Thoracic aorta (tissue), 2 donors: ENCODE measurements at places on chromosomes 12 and 14.

GRCh38 chr12:88237954-88238353 lies 95.8 kb downstream of the TMTC3 start:
- DNase-seq, result no peak

GRCh38 chr12:53956914-53957536 lies 2.3 kb downstream of the HOXC12 start:
- DNase-seq, result no peak

DNA sequence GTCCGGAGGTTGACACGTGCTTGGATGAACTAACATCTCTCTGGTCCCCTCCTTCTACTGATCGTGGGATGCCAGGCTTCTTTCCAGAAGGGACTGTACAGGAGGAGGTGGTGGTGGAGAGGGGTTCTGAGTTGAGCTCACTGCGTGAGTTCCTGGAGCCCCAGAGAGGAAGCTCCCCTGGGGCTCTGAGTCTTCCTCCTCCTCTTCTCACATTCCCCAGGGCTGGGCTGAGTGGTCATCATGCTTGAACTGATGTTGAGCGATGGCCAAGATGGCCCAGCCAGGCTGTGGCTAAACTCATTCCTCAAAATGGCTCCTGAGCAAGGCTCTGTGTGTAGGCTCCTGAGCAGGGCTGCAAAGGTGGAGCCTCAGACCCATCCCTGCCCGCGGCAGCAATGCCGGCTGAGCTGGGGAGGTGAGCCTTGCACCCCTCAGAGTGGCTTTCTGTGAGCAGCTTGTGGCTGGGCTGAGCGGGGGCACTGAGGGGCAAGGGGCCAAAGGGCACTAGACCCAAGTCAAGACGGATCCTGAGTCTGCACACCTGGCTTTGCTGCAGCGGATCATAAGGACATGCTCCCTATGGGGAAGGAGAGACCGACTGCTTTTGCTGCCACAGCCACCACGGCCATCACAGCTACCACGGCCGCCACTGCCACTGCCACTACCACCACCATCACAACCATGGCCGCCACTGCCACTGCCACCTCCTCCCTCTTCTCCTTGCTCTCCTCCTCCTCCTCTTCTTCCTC lies 35.4 kb downstream of the MEG3 start:
- DNase-seq, result no peak

DNA sequence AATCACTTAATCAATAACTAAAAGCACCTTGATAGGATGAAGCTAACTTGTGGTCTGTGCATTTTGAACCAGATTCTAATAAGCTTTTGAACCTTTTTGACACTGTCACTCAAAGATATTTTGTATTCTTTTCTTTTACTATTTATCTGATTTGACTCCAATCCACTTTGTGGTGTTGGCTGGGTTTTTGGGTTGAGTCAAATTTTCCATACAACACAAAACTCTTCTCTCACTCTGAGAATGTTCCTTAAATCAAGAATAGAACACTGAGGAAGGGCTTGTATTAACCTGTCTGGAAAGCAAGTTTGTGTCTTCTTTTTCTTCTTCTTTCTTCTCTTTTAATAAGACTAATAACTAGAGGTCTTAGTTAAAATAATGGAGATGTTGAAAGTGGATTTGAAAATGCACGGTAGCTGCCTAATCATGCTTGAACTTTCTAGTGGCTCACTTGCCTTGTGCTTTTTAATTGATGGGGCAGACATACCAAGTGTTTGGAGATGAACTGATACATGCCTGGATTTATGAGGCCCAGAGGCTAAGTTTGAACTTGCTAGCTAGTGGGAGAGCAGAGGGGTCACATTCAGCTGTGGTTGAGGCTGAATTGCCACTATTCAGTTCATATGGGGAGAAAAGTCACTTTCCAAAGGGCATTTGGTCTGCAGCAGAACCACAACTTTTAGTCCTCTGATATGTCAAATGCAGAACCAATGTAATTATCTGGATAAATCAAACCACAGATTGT lies 93.5 kb upstream of the PTHLH start:
- no peak for DNase-seq

DNA sequence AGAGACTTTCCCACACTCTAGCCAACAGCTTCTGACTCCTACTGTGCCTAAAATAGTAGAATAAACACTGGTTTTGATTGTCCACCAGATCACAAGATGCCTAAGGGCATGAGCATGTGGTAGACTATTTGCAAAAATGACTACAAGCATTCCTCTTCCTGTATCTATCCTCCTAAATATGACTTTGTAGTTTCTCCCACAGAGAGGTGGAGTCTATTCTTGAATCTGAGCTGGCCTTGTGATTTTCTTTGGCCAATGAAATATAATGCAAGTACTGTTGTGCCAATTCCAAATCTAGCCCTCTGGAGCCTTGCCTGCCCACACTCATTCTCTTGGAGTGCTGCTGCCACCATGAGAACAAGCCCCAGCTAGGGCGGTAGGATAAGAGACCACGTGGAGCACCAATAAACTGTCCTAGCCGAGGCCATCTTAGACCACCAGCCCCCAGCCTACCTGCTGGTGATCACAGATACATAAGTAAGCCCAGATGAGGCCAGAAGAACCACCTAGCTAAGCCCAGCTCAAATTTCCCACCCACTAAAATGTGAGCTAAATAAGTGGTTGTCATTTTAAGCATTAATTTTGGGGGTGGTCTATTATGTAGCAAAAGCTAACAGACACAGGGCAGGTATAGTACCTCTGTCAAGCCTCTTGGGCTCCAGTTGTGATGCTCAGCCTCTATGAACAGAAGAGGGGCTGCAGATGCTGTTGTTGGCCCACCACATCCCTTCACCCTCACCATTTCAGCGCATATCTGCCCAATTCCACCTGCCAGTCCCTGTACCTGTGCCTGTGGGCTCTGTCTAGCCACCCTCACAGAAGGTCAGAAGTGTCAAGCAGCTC lies 17.9 kb downstream of the ZFP36L1 start:
- no peak for DNase-seq

GRCh38 chr12:98469109-98469508 lies 46.3 kb upstream of the TMPO start:
- no peak for DNase-seq

GRCh38 chr12:50620109-50620977 lies 115.6 kb downstream of the DIP2B start:
- no peak for DNase-seq

GRCh38 chr14:42013559-42013958 lies 406.9 kb downstream of the LRFN5 start:
- no peak for DNase-seq

DNA sequence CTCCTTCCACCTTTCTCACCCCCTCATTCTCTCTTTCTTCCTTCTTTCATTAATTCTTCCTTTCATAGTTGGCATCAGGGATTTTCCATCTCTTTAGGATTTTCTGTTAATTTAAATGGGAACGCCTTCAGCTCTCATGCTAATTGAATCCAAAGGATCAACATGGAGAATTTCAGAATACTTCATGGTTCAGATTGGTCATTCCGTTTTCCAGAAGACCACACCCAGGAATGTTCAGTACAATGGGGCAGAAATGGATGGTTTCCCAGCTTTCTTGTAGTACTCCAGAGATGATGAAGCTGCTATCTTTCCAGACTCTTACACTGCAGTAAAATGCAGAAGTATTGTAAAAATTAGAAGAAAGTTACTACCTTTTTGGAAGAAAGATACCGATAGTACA lies 440.0 kb downstream of the DAD1 start:
- DNase-seq, result no peak

DNA sequence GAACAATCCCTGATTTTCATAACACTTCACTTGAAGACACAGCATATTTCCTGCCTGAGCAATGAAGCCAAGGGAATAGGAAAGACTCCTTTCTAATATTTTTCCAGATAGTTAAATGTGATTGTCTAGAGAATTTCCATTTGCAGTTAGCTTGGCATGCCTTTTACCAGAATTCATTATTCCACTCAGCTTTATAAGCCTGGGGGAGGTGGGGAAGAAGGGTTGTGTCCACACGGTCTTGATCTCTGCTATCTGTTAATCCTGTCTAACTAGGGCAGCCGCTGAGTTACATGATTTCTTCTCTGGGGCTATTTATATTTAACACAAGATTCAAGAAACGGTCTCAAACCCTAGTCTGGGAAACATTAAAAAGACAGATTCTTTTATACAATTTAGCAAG lies 146.6 kb upstream of the FSCB start:
- no peak for DNase-seq

DNA sequence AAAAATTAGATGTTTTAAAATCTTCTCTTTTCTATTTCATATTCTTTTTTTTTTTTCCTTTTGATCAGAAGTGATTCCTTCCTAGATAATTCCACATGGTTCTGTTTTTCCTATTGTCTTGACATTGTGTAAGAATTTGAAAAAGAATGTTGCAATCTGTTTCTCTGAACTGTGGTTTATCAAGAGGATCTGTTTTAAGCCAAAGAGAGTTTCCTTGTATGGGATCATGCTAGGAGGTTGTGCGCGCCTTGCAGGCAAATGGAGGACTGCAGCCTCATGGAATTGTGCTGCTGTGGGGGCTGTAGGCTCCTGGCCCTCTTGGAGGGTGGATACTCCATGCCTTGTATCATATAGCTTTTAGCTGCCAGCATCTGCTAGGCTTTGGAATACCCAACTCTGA lies 43.3 kb upstream of the MBIP start:
- no peak for DNase-seq

DNA sequence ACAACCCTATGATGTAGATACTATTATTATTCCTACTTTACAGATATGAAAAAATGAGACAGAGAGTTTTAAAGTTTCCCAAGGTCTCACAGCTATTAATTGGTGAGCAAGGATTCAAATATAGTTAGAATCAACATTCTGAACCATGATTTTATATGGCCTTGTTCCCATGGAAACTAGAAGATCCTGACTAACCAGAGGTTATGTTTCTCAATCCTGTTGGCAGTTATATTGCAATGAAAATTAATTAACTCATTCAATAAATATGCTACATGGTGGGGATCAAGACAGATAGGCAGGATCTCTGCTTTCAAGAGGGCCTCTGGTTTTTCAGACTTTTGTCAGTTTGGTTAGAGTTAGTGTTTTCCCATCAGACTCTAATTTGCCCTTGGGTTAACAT lies 9.3 kb upstream of the FUT8 start:
- no peak for DNase-seq

DNA sequence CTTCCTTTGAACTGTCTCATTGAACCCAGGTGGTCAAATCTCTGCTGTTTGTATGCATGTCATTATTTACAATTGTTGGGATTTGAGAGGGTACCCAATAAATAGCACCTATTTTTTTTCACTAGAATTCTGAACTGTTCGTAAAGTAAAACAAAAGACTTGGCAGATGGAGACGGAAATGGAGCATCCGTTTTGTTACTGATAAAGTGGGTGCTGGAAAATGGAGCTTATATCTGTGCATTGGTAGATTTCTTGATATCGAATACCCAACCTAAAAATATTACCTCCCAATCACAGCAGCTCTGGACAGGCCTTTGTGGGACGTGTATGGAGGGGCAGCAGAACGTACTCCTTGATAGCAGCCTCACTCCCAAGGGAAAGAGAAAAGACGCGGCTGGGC lies 224.4 kb downstream of the C12orf75 start:
- no peak for DNase-seq

- DNase-seq, result no peak
Measured at GRCh38 chr12:43580601-43581000, 28.6 kb upstream of the ADAMTS20 start.
